ENCODE measurements at places on chromosomes 6 and 20.
A peak's percentile ranks its signal among the peaks of the same experiment; 100 is the strongest.

DNA sequence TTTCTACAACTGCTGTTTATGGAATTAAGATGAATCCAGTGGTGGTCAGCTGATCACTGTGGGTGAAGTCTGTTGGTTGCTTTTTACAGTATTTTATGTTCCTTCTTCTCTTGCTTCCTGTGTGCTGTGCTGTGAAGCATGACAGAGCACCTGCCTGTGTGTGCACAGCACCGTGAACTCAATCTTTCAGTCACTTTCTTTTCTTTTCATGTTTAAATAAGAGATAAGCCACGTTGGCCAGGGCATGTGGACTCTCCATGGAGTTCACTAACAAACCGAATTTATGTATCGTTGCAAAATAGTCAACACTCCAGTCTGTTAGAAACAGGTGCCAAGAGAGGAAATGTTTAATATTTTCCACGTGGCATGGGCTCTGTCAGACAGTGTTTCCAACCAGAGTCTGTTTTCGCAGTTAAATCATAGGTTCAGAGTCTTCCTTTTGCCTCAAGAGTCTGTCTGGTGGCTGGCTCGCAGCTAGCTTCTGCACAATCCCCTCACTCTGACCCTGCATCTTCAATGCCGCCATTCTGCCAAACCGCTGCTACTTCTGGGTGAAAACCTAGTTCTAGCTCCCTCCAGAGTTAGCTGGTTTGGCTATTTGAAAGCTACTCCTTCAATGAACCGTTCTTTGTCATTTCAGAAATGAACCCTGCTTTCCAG lies 73.2 kb downstream of the QRSL1 start:
- no peak for DNase-seq

DNA sequence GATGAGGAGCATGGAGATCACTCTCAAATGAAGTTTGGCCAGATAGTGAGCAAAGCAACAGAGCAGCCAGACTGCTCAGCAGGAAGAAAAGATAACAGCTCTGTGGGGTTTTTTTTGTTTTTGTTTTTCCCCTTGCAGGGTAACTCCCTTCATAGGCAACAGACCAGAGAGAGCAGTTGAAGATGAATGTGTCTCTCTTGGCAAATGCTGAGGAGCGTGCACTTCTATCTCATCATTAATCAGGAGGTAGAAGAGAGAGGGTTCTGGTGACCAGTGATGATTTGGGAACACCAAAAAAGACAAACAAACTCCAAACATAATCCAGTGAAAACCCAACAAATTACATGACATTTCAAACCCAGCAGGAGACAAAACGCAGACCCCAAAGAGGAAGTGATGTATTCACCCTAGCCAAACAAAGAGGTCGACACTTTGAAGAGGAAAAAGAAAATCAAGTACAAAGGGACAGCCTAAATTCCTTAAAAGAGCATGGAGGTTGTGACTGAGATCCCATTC lies 66.2 kb upstream of the RREB1 start:
- no peak for DNase-seq

DNA sequence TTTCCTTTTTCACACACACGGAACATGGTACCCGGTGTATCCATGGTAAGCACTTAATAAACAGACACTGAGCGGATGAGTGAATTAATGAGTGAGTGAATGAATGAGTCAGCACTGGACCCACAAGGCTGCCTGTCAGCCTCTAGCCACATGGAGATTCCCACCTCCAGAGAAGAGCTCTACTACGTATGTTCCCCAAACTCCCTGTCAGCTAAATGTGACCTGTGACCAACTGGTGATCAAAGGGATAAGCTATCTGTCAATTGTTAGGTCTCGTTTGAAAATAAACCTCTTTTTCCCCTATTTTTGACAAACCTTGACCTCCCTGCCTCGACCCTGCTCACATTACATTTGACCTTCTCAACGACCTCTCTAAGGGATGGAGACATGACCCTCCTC lies 24.5 kb upstream of the TAF8 start:
- DNase-seq: no peak

- no peak for DNase-seq
Measured at GRCh38 chr6:154930451-154930851, 64.7 kb upstream of the TIAM2 start.

DNA sequence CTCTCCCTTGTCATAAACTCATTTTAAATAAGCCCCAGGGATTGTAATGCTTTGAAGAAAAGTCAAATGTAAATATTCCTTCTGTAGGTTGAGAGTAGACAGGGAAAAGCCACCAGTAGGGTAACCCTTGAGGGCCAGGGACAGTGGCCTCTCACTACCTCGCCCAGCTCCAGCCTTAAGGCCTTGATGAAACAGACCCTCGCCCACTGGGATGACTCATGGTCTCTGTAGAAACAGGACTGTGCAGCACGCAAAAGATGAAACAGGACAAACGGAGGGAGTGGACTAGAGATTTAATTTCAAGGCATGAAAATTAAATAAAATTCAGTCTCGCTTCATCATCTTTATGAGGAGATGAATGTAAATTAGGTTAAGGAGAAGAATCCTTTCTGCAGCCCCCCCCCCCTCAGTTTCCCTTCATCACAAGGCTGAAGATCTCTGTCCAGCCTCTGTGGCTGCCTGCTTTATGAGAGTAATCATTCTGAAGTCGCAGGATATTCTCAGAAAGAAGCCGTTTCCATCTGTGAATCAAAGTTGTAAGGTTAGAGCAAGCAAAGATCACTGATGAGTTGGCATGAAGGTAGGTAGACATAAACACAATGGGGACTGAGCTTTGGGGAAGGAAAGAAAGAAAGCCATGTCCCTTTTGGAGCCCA lies 60.4 kb downstream of the TMEM200A start:
- DNase-seq: peak; percentile 35
